ENCODE measurements at places on chromosomes 4 and X. TPM values are rescaled to one million over a fixed set of nuclear protein-coding genes. Genes with fewer than 3 reads are reported as not detected.

The COL4A6 gene
- total RNA-seq, result 3.1 TPM

The MAGEA8 gene
- not detected for total RNA-seq

The TRIM2 gene
- total RNA-seq, result 9.0 TPM

The CABS1 gene
- total RNA-seq, result not detected

GRCh38 chr4:182928061-182928460, 10.9 kb upstream of the DCTD start:
- no peak for ATAC-seq

- ATAC-seq, result no peak
Observed at GRCh38 chr4:88382621-88383020, 4.0 kb downstream of the HERC6 start.

DNA sequence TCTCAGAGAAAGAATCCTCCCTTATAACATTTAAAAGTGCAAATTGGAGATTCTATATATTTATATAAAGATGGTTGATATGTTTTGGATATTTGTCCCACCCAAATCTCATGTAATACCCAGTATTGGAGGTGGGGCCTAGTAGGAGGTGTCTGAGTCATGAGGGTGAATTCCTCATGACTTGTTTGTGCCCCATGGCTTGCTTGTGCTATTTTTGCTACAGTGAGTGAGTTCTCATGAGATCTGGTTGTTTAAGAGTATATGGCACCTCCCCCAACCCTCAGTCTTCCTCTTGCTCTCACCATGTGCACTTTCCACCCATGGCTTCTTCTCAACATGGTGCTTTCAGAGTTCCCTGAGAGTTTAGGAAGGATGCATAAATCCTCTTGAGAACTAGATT, 9.5 kb upstream of the ANKRD50 start:
- ATAC-seq, result no peak

DNA sequence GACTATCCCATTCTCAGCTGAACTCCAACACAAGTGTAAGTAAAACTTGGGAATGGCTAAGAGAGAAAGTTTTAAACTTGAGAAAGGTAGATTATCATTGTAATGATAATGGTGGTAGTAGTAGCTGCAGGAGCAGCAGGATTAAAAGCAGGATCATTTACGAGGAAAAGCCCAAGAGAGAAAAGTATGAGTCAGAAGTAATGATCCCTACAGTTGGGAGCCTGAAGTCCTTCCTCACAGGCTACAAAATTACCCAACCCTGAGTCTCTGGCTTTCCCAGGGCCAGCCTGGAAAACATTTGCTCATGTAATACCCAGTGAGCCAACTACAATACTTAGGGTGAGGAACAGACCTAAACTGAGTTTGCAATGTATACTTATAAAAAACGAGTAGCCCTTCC, 4.4 kb upstream of the PRDM8 start:
- ATAC-seq, result no peak

GRCh38 chrX:31012509-31013025, 59.3 kb downstream of the FTHL17 start:
- ATAC-seq, result no peak

- no peak for ATAC-seq
Observed at GRCh38 chr4:24117975-24118374, 228.1 kb upstream of the PPARGC1A start.

- no peak for ATAC-seq
Observed at GRCh38 chrX:25156323-25156722, 140.6 kb upstream of the ARX start.

- no peak for ATAC-seq
Observed at GRCh38 chr4:5589495-5589894, 118.9 kb downstream of the EVC2 start.
